ENCODE measurements at places on chromosomes 1 and 21.
A peak's percentile ranks its signal among the peaks of the same experiment; 100 is the strongest.

DNA sequence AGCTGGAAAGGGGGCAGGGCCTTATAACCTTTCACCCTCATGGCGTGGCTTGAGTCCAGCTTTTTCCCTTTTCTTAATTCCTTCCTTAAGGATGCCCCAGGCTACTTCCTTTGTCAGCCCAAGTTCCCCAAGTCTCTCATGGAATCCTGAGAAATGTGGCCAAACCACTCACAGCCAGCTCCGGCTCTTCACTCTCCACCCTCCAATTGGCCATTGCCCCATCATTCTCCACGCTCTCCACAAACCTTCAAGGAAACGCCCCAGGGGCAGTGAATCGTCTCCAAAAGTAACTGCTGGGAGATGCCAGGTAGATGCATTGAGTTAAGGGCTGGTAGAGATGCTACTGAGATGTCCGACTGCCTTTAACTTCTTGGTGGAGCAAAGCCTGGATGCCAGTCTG, 113.5 kb upstream of the CD34 start:
- no peak for DNase-seq

DNA sequence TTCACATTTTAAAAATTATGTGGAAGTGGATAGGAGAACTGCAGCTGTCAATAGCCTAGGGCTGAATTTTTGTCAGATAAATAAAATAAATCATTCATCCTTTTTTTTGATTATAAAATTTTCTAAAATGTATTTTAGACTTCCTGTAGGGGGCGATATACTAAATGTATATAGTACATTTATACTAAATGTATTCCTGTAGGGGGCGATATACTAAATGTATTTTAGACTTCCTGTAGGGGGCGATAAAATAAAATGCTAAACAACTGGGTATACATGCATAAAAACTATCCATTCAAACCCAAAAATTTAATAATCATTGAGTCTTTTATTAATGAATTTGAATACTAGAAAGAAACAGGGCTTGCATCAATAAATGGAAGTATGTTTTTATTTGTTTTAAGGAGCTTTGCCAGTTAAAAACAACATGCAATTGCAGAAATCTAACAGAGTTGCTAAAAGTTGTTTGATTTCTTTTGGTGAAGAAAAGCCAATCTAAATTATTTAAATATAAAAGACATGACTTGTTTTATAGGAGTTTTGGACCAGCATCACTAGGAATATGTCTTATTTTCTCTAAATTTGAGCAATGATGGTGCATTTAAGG, 31.4 kb downstream of the CLCA1 start:
- no peak for DNase-seq

DNA sequence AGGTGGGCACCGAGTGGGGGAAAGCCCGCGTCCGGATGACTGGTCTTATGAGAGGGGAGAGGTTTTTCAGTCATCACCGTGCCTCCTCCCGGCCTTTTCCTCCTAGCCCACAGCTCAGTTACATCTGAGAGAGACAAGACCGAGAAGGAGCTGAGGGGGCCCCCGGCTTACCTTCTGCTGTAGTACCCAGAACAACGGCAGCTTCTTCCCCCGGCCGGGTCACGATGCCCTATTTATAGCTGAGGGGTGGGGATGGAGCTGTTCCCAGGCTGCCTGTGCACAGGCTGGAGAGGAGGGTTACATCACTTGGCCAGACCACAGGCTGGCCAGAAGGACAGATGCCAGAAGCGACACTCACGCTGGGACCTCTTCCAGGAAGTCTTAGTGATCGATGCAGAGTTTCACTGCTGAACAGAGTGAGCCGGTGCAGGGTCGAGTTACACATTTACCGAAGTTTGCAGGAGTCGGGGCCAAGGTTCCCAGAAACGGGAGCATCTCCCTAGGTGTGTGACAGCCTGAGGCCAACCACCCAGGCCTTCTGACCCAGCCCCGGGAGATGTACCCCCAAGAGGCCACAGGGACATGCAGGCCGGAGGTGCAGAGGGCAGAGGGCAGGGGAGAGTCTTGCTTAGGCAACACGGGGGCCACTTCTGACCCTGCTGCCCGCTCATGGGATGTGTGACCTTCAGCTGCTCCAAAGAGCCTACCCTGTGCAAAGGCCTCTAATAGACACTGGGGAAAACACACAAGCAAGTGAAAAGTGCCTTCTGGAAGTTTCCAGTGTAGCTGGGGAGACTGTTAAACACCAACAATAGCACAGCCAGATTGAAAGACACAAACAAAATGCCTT, at the start of gene AGT:
TSS of gene AGT (minus strand) at position 208 of the 850 bp plus-strand sequence. CDS start 3,299 bp downstream, outside the sequence.
- DNase-seq: peak; percentile 88

DNA sequence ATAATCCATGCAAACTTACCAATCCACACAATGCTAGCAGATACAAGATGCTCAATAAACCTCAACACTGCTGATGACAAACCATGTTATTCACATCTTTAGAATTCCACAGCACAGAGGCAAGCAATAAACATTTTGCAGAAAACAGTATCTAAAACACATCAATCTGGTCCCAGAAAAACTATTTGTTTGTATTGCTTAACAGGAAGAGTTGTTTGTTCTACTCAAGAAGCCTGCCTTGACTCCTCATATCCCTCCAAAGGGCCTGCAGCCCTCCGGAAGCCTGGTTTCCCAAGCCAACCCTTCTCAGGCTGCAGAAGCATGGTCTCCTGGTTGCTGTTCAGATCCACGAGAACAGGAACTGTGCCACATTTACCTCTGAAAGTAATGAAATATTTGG, 139.7 kb downstream of the RERE start:
- DNase-seq: no peak

- peak; percentile 38 for DNase-seq
These were observed 4.3 kb upstream of the CBR1 start for GRCh38 chr21:36065497-36066036.

- no peak for DNase-seq
These were observed 21.0 kb downstream of the CACNA1S start for GRCh38 chr1:201091256-201091655.

- DNase-seq: peak; percentile 62
These were observed 80.5 kb downstream of the ENAH start for GRCh38 chr1:225572422-225572821.

Measured in GM03348 (cell line).